ENCODE measurements at places on chromosomes 12 and 14.

DNA sequence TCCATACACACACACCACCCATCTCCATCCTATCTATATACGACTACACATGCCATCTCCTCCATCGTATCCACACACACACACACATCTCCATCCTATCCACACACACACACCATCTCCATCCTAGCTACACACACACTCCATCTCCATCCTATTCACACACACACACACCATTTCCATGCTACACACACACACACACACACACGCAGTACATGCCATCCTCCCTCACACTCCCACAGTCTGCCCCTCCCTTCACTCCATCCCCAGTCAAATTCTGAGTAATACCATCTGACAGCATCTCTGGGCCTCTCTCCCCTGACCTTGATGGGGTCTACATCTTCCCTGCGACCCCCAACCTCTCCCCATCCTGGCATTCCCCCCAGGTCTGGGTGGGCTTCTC, 193.8 kb upstream of the LHX5 start:
- DNase-seq = no peak

DNA sequence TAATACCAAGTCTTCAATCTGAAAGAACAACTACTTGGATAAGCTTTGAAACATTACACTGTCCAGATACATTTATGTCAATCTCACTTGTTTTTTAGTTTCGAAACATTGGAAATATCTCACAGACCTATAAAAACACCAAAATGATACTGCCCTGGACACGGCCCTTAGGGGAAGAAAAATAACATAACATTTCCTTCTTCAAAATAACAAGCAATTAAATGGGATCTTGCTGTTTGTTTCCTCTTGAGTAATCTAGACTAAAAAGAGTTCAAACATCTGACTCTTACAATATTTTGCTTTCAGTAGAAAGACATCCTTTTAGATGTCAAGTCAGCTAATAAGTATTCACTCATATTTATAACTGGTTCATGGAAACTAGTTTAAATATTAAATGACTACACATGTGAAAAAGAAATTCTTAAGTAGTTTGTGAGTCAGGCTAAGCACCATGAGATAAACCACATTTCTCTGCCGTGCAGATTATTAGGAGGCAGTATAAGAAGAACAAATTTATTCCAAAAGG, 87.5 kb downstream of the EPS8 start:
- no peak for DNase-seq

DNA sequence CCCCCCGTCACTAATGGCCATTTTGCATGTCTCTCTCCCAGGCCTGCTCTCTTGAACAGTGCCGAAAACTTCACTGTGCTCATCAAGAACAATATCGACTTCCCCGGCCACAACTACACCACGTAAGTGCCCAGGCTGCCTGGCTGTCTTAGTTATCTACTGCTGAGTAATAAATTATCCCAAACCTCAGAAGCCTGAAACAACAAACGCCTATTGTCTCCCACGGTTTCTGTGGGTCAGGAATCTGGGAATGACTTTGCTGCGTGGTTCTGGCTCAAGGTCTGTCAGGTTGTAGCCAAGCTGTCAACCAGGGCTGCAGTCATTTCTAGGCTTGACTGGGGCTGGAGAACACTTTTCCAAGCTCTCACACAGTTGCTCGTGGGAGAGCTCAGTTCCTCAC, 32.6 kb downstream of the P2RX7 start:
- DNase-seq = no peak

GRCh38 chr12:120225200-120225558, 24.3 kb upstream of the RPLP0 start:
- no peak for DNase-seq

Measured in activated T-cell treated with anti-CD3 and anti-CD28 coated beads for 4 hours (primary cell).